ENCODE measurements at places on chromosomes 2 and 18.

DNA sequence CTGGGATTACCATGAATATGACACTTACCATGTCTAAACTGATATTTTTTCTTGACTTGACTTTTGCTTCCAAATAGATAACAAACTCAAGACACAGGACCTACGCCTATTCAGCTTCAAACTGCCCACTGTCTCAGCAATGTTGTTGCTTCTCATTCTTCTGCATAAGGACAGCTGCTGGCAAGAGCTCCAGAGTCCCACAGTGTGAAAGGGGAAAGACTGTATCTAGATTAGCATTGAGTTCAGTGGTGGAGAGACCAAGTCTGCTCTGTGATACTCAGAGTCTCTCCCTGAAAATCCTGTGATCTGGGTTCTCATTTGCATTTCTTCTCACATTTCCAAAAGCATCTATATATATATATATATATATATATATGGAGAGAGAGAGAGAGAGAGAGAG lies 247.9 kb upstream of the NT5C1B start:
- ATAC-seq: no peak

DNA sequence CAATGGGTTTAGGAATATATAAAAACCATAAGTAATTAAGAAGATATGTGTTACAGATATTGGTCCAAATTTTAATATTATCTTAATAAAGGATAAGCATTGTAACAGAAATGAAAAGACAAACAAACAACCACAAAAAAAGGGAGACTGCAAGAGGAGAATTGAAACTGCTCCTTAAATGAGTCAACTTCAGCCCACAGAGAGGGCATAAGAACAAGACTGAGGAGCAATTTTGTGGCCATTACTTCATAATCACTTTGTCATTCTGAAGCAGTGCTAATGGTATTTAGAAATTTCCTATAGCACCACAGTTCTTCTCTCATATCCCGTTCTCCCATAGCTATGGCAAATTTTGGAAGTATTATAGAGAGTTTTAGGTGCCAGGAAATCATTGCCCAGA lies 193.2 kb upstream of the HNMT start:
- no peak for ATAC-seq

GRCh38 chr18:53797998-53798495 lies 426.4 kb downstream of the MBD2 start:
- ATAC-seq: no peak

DNA sequence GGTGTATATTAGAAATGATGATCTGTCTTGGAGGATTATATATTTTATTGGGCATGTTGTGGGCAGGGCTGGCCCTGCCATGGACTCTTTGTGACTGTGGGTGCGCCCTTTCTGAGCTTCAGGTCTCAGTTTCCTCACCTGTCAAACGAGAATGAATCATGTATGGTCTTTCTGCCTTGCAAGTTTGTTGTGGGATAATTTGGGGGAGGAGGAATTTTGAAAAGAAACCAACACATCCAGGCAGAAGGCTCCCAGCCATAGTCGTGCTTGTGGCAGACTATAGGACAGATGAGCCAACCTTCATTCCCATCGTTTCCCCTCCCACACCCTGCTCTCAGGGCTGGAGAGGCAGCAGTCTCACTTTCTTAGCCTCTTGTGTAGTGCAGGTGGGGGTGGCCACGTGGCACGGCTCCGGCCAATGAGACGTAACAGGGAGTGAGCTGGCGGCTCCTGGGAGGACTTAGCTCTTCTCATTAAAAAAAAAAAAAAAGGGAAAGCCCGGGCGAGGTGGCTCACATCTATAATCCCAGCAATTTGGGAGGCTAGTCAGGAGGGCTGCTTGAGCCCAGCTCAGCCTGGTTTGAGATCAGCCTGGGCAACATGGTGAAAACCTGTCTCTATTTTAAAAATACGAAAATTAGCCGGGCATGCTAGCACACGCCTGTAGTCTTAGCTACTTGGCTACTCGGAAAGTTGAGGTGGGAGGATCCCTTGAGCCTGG lies 63.1 kb downstream of the RHOB start:
- no peak for ATAC-seq

DNA sequence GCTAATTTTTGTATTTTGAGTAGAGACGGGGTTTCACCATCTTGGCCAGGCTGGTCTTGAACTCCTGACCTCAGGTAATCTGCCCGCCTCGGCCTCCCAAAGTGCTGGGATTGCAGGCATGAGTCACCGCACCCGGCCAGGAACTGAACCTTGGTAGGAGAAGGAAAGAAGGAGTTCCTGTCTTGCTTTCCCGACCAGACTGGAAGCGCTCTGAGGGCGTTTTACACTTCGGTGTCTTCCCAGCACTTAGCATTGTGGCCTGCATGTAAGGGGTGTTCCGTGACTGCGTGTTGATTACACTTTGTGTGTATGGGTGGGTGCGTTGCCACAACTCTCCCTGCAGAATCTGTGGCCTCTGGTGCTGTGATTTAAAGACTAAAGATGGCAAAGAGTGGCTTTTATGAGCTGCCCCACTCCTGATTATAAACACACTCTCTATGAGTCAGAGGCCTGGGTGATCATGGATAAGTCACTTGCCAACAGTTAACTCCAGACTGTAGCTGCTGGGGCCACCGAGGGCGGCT lies 46.0 kb downstream of the ODC1 start:
- no peak for ATAC-seq

GRCh38 chr2:207394812-207395534 lies 134.8 kb upstream of the CREB1 start:
- ATAC-seq: no peak

DNA sequence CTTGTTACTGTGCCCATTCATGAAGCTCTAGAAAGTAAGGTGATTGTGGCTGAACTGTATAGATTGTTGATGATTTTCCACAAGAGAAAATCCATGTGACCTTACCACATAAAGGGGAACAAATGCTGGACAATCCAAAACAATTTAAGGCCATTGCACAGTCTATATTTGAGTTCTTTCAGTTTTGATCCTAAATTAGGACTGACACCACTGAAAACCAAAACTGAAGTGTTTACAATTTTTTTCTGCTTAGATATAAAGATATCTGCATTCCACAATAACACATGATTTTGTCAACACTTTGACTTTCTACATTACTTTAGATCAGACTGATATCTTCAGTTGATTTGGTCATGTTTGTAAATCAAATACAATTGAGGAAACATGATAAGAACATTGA lies 123.6 kb upstream of the SLC38A11 start:
- no peak for ATAC-seq

DNA sequence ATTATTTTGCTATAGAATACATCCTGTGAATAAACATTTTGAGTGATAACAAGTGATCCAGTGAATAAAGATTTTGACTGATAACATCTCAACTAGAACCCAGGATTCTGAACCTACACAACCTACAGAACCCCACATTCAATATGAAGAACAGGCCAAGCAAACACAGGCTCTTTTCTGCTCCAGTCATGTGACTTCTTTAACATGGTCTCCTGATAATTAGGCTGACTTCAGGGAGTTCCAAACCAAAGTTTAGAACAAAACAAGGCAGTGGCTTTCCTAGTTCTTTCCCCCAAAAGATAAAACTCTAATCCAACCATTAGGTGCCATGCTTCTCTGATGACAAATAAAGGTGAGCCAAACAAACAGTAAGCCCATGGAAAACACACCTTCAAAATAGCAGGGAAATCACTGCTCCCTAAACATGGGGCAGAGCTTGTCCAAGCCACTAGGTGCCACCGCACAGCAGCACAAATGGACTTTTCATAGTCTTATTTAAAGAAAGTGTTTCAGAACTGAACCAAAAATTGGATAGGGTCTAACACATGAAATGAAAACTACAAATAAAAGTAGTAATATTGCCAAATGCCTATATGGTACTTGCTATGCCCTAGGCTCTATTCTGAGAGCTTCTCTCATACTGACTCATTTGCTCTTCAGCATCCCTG lies 95.3 kb downstream of the EVA1A start:
- ATAC-seq: no peak

DNA sequence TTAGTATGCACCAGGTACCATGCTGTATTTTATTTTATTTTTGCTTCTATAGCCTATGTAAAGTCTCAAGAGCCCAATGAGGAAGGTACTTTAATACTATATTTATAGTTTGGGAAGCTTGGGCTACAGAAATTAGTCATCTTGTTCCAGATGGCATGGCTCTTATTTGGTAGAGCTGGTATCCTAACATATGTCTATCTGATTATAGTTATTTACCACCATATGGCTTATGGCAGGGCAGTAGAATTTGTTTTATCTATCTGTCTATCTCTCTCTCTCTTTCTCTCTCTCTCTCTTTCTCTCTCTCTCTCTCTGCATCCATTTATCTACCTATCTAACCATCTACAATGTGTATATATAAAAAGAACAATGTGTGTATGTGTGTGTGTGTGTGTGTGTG lies 1293.7 kb upstream of the SLC39A10 start:
- ATAC-seq: no peak

GRCh38 chr2:127044165-127044718 lies 62.7 kb downstream of the BIN1 start:
- ATAC-seq: no peak

DNA sequence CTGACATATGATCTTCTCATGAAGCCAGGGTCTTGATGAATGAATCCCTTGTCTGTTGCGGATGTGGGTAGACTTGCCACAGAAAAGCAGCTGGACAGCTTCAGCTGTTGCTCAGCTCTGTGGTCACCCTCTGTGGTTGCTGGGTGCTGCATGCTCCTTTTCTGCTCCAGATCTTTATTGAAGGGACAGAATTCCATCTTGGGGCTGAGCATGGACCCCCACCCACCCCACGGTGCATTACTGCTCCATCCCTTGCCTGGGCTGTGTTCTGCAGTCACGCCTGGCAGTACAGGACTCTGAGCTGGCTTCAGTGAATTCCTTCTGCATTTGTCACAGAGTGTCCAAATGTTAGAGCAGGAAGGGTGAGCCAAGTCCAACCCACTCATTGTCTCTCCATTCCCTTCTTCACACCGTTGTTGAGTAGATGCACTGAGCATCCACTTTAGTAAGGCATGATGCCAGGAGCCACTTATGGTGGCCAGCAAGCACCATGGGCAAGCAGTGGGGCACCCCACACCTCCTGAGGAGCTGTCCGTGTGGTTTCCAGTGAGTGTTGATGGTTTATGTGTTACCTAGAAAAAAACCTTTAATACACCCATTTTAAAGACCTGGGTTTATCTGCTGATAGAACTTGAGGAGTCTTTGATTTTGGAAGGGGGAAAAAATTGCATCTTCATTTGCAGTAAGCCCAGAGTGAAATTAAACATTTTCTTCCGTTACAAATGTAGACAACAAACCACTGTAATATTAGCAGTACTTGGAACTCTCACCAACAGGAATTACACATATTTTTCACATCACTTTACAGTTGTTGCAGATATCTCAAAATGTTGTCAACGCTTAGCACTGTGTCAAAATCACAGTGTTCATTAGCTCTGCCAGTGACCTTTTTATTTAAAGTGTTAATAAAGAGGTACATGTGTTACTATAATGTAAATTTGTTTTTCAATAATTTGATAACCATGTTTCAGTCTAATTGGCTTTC lies 14.7 kb upstream of the ITGB6 start:
- ATAC-seq: no peak

GRCh38 chr2:15260196-15260595 lies 300.9 kb downstream of the NBAS start:
- no peak for ATAC-seq

DNA sequence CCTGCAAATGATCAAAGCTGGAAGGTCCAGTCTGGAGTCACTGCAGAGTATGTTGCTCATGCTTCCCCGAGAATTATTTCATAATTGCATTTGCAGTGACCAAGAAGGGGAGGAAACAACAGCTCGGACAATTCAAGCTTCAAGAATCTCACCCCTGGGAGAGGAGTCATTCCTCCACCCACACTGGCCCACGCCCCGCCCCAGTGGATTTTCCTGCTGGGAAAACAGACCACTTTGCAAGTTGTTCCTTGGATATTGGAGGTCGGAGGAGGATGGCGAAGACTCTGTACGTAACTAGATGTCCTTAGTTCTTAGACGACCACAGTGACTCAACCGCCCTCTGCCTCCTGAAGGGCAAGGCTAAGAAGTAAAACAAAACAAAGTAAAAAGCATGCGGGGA lies 159.4 kb downstream of the TPO start:
- ATAC-seq: no peak

- no peak for ATAC-seq
Observed at GRCh38 chr2:140416577-140416976, 1636.4 kb upstream of the NXPH2 start.

- no peak for ATAC-seq
Observed at GRCh38 chr18:79953971-79954651, 2.7 kb upstream of the SLC66A2 start.

- ATAC-seq: no peak
Observed at GRCh38 chr18:75829091-75829490, 401.6 kb upstream of the SMIM21 start.

DNA sequence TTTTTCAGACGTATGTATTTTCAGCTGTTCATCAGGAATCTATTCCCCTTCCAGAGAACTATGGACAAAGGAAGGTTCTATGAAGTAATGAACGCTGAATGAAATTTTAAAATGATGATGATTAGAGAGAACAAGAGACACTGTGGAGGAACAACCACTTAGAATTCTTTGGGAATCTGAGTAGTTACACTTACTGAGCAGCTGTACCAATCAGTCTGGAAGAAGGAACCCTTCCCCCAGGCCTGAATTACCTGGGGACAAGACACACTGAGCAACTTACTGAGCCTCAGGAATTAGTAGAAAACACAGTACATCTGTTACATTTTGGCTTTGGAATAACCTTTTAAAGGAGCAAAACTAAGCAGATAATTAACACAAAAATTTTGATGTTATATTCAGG lies 1.9 kb downstream of the MSTN start:
- no peak for ATAC-seq

DNA sequence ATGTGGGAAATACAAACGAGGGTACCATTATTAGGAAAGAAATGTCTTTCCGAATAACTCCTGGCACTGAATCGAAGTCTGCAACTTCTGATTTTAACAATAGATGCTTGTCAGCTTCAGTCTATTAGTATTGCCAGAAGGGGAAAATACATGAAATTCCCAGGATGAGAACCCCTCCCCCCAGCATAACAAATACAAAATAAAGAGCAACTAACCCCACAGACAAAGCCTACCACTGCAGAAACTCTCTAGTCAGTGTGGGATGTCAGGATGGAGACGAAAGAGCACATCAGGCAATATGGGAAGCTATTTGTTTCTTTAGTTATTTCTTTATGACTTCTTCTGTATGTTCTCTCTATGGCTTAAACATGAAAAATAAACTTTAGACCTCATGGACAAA lies 365.0 kb upstream of the CDH2 start:
- ATAC-seq: no peak

GRCh38 chr18:34122724-34123334 lies 101.9 kb downstream of the NOL4 start:
- no peak for ATAC-seq

DNA sequence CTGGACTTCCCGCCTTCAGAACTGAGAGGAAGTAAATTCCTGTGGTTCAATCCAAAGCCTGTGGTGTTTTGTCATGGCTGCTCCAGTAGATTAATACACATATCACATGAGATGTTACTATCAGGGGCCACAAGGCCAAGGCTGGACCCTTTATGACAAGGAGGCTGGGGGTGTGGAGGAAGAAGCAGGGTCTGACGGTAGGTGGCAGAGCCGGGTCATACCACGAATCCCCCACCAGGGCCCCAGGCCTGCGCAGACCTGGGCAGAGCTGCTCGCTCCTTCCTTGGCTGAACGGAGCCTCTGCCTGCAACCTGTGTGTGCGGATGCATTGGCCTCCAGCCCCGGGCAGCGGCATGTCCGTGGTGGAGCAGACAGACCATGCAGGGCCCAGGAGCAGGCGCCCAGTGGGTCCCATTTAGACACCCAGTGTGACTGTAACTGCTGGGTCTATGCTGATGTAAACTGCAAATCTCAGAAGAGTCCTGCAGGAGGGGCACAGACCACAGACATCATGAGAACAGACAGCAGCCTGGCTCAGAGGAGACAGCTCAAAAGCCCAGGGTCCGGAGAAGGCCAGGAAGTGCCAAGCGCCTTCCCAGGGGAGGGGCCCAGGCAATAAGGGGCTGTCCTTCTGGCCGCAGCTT lies 155.2 kb downstream of the PXDN start:
- no peak for ATAC-seq

Data from stimulated activated memory B cell treated with anti-CD40 and anti-IgM and Interleukin-4, amounts not matched to agents 10 μg/mL and 1 μg/mL and 100 μg/mL, for 72 hours (primary cell).